ENCODE measurements at places on chromosomes 12 and 14.
A peak's percentile ranks its signal among the peaks of the same experiment; 100 is the strongest.

GRCh38 chr14:56979936-56980335 is 169.7 kb upstream of the OTX2 start:
- no peak for DNase-seq

GRCh38 chr12:26000898-26001297 is 42.4 kb downstream of the RASSF8 start:
- no peak for DNase-seq

- peak; percentile 72 for DNase-seq
Observed at GRCh38 chr12:6866920-6867412, 365 bp upstream of the TPI1 start.

DNA sequence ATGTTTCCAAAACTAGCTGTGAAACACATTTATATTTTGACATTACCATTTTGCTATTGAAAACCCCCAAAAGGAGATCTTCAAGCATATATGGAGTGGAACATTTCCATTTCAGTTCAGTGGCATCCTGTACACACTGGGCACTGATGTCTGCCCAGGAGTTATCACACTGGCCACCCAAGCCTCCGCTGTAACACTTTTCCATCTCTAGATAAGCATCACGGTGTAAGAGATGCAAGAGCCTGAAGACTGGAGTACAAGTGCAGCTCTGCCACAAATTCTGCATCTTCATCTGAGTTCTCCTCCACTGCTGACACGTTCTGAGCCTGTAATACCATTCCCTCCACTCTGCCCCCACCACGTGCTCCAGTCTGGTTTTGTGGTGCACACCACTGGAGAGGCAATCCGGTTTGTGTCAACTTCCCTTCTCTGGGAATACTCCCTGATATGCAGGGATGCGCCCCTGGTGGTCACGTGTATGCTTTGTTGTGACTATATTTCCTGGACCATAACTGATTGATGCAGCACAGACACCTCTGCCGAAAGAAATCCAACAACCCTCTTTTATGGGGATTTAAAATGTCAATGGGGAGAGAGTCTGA is 12.7 kb downstream of the SPTLC2 start:
- peak; percentile 55 for DNase-seq

- DNase-seq = no peak
Observed at GRCh38 chr12:67595365-67595764, 53.2 kb upstream of the DYRK2 start.

- no peak for DNase-seq
Observed at GRCh38 chr14:25110106-25110505, 60.2 kb upstream of the STXBP6 start.

DNA sequence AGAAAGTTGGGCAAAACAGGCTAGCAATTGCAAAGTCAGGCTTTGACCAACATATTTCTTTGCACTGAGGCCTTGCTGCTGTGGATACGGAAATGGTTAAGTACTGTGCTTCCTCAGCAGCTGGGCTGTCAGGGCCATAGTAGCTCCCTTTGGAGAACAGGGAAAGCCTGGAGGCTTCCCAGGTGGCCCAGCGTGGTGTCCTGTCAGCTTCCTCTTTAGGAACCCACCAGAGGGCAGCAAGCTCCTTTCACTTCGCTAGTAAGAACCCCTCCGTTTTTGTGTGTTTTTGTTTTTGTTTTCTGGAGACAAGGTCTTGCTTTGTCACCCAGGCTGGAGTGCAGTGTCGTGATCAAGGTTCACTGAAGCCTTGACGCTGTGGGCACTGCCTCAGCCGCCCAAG is 1.7 kb upstream of the CFAP251 start:
- peak; percentile 5 for DNase-seq

- DNase-seq = peak; percentile 78
Observed at GRCh38 chr12:11958221-11959091, 112.3 kb upstream of the BCL2L14 start.

DNA sequence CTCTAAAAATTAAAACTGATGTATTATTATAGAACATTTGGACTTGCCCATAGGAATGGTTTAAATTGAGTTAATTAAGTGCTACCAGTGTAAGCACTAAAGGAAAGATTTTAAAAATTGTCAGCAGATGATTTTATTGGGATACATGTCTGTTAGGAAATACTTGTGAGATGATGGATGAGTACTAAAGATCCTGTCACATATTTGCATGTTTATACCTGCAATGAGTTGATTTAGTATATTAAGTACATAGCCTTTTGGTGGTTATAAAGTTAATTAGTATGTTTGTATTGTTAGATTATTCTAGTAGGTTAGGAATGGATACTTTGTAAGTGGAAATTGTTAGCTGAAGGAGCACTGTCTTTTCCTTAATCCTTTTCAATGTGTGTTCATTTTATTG is 67.2 kb downstream of the CCDC91 start:
- no peak for DNase-seq

DNA sequence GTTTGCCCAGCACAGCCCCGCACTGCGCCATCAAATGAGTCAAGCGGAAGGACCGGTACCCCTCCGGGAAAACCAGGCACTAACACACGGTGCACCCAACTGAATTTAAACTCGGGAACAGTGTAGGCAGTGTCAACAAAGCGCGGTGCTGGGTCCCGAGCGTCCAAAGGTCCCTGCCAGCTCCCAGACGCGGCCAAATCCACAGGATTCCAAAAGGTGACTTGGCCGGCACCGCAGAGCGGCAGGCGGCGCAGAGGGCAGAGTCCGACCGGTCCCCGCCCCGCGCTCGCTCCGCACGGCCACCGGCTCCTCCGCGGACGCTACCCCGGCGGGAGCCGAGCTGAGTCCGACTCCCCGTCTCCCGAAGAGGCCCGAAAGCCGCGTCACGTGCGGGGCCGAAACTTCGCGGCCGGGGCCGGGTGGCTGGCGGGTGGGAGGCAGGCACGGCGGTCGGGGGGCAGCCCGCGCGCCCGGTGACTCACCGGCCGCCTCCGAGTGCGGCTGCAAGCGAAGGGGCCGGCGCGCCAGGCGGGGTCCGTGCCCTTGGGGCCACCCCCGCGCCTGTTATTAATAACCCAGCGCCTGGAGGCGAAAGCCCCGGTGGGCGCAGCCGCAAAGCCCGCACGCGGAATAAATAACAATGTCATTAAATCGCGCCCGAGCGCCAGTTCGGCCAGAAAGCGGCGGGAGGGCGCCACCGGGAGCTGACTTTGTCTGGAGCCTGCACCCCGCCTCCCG is 863 bp downstream of the DENND5B start:
- DNase-seq = peak; percentile 65

- DNase-seq = no peak
Observed at GRCh38 chr12:115966376-115966775, 311.1 kb downstream of the MED13L start.

DNA sequence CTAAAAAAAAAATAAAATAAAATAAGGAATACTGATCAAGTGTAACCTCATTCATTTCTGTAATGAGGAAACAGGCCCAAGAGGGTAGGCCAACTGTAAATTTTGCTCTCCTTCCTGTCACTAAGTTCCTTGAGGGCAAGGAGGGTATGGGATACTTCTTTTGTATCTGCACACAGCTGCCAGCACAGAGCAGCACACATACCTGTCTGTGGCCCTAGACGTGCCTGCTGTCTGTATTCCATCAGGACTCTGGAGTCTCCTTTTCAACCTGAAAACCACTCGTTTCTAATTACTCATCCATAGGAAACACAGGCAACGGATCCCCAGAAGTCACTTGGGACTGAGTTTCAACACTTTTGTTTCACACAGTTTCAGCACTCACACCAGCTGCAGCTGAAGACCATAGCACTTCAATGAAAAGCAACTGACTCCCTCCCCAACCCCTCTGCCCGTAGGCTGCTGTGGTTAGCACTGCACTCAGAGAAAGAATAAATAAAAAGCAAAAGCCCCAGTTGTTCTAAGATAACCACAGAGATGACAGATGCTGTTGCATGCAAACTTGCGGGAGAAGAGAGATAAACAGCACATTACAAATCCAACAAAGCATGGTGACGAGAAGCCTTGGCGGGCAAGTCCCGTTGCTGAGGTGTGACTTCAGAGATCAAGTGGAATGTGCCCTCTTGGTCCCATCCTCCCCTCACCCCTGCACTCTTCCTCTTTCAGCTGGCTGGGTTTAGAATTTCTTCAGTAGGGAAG is 24.9 kb downstream of the CRACR2A start:
- peak; percentile 53 for DNase-seq

Measured in inflammatory macrophage (primary cell).